ENCODE measurements at places on chromosomes 3 and 15.

GRCh38 chr3:126390201-126390600, 4.5 kb upstream of the CFAP100 start:
- no peak for DNase-seq

GRCh38 chr3:129304962-129305222, 26.2 kb downstream of the HMCES start:
- DNase-seq: no peak

- no peak for DNase-seq
Measured at GRCh38 chr15:92651877-92652575, 3.5 kb downstream of the FAM174B start.

GRCh38 chr3:194723846-194724618, 38.3 kb downstream of the FAM43A start:
- no peak for DNase-seq

DNA sequence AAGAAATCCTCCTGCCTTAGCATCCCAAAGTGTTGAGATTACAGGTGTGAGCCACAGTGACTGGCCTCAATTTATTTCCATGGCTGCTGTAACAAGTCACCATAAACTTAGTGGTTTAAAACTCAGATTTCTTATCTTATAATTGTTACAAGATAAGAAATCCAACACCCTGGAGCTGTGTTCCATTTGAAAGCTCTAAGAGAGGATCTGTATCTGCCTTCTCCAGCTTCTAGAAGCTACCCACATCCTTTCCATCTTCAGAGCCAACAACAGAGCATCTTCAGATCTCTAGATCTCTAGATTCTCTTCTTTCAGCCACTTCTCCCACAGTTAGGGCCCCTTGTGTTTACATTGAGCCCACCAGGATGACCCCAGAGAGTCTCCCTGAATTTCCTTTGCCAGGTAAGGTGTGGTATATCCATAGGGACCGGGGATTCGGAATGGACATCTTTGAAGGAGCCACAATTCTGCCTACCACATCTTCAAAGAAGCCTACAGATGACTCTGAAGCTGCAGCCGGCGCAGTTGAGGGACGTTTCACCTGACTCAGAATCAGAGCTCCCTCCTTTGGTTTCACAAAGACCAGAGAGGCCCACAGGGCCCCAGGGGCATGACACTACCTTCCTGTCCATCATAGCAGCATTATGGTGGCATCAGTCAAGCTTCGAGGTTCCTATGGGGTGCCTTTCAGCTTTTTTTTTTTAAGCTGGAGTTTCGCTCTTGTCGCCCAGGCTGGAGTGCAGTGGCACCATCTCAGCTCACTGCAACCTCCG, 87.0 kb upstream of the IGF1R start:
- no peak for DNase-seq

- no peak for DNase-seq
Measured at GRCh38 chr3:147364771-147365170, 41.6 kb downstream of the ZIC4 start.

GRCh38 chr3:16482770-16483531, 30.5 kb downstream of the RFTN1 start:
- no peak for DNase-seq

DNA sequence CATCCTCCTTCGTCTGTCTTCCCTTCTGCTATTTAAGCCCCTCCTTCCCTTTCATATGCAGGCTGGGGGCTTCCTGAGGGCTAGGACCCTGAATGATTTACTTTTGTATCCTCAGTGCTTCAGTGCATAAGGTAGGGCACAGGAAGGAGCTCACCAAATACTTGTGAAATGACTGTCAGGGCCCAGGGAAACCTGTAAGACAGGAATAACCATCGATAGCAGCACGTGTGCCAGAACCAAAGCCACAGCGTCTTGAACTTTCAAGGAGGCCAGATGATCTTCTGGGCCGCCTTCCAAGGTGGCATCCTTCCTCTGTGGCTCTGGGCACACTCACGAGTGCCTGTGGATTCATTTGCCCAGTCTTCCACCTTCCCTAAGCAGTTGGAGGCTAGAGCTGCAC, 3.9 kb downstream of the TMED3 start:
- no peak for DNase-seq

DNA sequence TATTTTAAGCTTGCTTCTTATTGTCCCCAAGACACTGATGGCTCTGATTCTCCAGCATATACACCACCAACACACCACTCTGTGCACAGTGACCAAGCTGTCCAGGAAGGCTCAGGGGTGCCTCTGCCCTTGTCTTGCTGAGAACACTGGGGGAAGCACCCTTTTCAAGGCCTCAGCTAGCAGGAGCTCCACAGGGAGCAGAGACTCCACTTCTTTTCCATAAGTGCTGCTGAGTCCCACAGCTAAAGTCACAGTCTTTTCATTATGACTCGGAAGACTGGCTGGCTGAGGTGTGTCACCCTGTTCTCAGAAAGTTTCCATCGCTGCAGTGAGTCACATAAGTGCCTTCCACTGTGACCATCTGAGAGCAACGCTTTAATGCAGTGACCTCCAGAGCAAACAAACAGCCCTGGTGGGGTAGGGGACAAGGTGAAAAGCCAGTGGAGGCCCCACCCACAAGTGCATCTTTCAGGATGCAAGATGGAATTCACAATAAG, 226.9 kb upstream of the CHRNA7 start:
- DNase-seq: no peak

DNA sequence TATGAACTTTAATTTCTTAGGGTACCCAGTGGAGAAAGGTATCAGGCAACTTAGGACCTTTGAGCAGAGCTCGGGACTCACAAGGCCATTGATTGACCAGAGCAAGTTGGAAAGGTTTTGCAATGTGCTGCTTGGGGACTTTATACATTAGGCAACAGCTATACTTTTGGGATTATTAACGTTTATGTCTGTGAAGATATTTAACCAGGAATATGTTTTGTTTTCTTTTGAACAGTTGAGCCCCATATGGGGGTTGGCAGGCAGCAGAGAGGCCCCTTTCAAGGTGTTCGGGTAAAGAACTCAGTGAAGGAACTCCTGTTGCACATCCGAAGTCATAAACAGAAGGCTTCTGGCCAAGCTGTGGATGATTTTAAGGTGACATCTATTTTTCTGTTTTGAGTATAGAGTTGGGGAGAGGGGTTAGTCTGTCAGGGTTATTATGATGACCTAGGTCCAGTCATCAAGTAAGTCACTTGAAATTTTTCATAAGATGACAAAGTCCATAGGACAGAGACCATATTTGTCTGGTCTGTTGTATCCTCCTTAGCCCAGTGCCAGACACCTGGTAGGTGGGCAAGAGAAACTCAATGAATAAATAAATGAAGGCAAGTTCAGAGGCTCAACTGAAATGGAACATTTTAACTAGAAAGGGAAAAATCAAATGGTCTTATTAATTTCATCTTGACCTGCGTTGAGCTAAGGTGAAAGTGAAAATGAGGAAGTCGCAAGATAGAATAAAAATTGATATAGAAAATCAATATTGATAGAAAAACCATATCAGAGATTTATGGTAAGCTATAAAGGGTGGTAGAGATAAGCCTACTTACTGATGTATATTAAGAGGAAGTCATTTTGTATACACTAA, 2.8 kb downstream of the NFKBIZ start:
- no peak for DNase-seq

GRCh38 chr3:65170390-65171042, 482.7 kb upstream of the ADAMTS9 start:
- no peak for DNase-seq

GRCh38 chr3:71355862-71356261, 227.7 kb downstream of the FOXP1 start:
- no peak for DNase-seq

Data from stimulated activated CD8-positive, alpha-beta memory T cell treated with anti-CD3 and anti-CD28 coated beads, Interleukin-2, amount 100 ng/mL, for 48 hours (primary cell).